ENCODE measurements at places on chromosomes 2 and 18.

DNA sequence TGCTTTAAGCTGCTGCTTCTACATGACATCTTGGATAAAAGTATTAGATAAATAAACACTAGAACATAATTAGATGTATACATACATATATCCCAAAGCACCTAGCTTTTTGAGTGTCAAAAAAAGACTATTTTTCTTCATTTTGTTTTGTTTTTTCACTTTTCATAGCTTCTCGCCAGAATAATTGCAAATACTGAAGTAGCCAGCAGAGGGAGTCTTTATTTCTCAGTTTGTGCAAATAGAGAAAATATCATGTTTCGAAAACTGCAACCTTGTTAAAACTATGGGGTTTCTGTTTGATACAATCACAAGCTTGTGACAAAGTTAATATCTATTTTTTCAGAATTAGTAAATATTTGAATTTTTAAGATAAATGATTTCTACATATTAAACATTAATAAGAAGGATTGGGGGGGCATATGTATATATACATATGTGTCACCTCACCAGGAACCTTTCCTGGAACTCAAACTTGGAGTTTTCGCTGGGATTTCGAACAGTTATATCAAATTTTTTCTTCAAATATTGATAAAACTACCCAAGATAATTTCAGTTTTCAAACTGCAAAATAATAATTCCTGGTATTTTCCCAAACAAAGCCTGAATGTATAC lies 61.0 kb downstream of the GRB14 start:
- peak; percentile 5 for DNase-seq

GRCh38 chr2:85540133-85540648 lies 1.2 kb downstream of the MAT2A start:
- no peak for DNase-seq

- DNase-seq, result no peak
These were observed 809.8 kb upstream of the SOX11 start for GRCh38 chr2:4882421-4882820.

- no peak for DNase-seq
These were observed 3.8 kb upstream of the CNNM4 start for GRCh38 chr2:96756788-96757476.

DNA sequence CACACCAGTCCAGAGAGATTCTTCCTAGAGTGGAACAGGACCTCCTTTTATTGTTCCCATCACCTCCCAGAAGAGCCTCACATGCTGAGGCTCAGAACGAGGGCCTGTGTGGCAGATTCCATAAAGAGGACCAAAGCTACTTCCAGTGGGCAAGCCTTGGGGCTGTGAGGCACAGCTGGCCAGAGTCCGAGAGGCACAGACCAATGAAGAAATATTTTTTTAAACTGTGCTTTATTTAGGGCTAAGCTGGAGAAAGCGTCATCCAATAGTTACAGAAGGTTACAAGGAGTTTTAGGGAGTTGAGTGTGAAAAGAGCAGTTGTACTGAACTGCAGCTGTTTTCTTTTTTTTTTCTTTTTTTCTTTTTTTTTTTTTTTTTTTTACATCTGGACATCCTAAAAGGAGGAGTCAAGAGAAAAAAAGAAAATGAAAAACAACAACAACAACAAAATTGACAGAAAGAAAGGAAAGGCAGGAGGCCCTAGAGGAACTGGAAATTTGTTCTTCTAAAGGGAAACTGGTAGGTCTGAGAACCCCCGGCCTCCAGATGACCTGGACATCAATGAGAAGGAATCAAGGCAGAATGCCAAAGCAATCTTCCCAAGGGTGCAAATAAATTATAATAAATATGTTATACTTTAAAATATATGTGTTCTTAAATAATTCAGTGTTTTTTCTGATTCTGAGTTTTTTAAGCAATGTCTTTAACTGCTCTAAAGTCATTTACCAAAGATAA lies 322.6 kb downstream of the CELF4 start:
- DNase-seq, result no peak

DNA sequence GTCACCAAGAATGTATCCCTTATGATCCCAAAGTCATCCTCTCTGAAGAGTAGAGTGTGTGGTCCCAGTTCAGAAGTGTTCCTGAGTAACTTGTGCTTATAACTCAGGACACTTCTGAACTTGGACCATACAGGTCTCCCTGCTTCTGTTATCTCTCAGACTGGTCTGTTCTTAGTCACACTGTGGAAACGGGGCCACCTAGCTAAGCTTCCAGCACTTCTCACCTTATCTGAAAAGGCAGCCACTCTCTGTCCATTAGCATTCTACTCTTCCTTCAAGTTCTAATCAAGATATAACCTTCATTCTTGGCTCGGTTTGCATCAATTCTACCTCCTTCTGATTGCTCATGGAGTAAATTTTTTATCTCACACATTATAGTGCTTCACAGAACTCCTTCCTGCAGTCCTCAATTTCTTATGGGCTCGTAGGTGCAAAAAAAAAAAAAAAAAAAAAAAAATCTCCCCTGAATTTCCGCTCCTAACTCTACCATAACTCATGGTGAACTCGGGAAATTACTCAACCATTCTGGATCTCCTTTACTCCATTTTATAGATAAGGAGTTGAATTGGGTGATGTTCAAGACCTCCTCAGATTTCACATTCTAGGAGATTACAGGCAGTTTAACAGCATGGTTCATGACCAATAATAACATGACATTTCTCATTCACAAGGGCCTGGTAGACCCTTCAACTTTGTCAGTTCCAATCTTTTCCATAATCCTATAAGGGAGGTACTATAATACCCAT lies 108.4 kb downstream of the TACR1 start:
- DNase-seq, result no peak

Data from GM12865 (cell line).